ENCODE measurements at places on chromosomes 12 and 14. TPM values are rescaled to one million over a fixed set of nuclear protein-coding genes. Genes with fewer than 3 reads are reported as not detected.

CISTR gene
- not detected for total RNA-seq

SUSD6 gene
- 13.7 TPM for total RNA-seq

TROAP gene
- total RNA-seq = 1.6 TPM

GLRX5 gene
- total RNA-seq = 38.0 TPM

INSM2 gene
- total RNA-seq = not detected

LGR5 gene
- total RNA-seq = under 0.01 TPM

PELI2 gene
- 3.5 TPM for total RNA-seq

SETD1B gene
- total RNA-seq = 7.6 TPM

LRFN5 gene
- 1.8 TPM for total RNA-seq

IL31 gene
- total RNA-seq = not detected

CLEC4D gene
- total RNA-seq = not detected

TGM1 gene
- 7.9 TPM for total RNA-seq

DIO2 gene
- total RNA-seq = 0.09 TPM

Data from pericardium fibroblast (primary cell).